ENCODE measurements at places on chromosomes 1 and 21.

GRCh38 chr1:92310185-92310597 lies 11.3 kb downstream of the RPAP2 start:
- peak; percentile 9 for DNase-seq

DNA sequence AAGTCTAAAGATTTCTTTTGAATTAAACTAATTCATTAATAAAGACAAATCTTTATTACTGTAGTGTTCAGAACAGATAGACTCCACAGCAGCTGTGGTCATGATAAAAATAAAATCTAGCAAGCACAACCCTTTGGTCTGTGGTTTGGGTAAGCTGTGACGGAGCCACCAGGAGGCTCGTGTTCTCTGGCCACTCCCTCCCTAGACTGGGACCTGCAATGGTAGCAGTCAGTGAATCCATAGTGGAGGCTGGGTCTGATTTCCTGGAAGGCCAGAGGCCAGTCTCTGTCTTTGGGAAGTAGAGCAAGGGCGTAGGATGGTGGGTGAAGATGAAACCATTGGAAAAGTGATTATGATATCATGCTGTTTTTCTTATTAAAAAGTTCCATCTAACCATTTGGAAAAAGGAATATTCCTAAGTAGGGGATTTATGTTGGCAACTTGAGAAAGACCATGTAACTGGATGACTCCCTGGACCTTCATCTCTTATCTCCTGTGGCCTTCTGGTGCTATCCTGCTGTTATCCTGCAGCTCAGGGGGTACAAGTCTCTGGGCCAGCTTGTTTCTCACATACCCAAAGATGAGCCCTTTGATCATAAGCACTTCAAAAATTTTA lies 39.0 kb downstream of the TENT5C start:
- no peak for DNase-seq

DNA sequence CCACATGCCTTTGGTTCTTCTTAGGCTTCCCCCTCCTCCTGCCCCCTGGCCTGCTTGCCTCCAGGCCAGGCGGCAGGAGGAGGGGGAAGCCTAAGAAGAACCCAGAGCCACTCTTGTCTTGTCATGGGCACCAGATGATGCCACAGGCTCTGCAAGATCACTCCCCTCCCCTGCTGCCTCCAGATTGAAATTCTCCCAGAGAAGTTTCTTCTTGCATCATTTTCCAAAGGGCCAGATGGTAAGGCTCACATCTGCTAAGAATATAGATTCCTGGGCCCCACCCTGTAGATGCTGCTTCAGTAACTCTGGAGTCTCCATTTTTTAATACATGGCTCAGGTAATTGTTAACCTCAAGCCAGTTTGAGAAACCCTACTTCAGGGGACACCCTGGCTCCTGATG lies 60.8 kb downstream of the FAM163A start:
- no peak for DNase-seq

DNA sequence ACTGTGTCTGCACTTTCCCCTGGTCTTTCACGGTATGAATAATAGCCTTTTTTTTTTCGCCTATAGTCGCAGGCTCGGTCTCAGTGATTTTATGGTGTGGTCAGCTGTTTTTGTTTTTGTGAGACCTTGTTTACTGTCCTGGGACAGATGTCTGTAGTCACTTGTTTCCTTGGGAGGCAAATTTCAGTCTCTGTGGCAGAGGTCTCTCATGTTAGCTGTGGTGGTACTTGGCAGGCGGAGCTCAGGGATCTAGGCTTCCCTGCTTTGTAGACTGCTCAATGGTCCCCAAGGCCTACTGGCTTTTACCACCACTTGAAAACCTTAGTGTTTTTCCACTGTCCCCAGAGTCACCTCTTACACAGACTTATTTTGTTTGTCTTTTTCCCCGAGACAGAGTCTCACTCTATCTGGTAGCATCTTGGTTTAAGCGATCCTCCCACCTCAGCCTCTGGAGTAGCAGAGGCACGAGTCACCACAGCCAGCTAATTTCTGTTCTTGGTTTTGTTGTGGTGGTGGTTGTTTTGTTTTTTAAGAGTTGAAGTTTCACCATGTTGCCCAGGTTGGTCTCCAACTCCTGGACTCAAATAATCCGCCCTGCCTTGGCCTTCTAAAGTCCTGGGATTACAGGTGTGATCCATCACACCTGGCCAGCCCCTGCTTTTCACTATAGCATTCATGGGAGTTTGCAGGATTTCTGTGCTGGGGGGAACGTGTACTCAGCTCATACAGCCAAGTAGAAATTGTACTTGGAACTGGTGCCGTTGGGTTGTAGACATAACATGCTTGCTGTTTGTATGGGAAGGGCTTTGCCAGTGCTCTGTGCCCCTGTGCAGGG lies 10.3 kb downstream of the RNU1-2 start:
- no peak for DNase-seq

GRCh38 chr21:31896019-31896418 lies 23.2 kb downstream of the HUNK start:
- no peak for DNase-seq

DNA sequence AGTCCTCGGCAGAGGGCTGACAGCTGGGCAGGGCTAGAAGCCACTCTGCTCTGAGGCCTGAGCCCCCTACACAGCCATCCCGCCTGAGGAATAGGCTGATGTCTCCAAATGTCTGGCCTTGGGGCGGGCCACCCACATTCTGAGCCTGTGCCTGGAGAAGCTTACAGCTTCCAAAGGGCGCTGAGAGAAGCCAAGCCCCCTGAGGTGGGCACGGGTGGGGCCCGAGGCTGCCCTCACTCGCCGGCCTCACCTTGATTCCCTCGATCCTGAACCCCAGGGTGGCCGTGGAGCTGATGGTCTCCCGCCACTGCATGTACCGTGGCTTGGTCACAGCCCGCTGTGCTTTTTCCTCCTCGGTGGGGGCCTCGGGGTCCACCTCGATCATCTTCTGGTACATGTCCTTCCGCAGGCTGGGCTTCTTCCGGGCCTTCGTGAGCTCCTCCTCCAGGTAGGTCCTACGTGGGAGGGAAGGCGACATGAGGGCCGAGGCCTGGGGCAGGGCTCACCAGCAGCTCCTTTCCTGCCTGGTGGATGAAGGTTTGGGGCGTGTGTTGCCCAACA lies 93.2 kb downstream of the STUM start:
- DNase-seq = no peak

DNA sequence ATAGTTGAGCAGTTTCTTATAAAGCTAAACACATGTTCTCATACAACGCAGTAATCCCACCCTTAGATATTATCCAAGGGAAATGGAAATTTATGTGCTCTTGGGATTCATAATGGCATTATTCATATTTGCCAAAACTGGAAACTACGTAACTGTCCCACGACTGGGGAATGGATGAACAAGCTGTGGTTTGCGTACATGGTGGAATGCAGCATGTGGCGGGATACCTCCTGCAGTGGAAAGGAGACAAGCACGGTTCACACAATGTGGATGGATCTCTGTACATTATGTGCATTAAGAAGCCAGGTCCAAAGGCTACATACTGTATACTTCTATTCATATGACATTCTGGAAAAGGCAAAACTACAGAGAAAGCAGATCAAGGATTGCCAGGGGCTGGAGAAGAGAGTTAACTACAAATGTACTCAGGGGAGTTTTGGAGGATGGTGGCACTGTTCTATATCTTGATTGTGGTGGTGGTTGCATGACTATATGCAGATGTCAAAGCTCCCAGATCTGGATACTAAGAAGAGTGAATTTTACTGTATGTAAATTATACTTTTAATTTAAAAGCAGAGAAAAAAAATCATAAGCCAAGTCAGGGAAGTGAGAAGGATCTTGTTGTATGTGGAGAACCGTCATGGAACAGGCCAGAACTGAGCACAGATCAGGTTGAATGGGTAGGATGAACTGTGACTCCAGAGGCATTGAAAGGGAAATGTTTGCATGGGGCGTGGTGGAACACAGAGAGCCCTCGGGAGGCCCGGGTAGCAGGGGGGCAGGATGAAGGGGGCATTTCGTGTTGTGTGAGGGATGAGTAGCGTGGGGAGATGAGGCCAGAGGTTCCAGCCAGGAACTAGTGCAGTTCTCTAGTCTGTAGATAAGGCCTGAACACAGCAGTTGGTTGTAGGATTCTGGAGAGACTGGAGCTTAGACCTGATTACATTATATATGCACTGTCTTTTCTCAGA lies 90.7 kb downstream of the GALNT2 start:
- no peak for DNase-seq

DNA sequence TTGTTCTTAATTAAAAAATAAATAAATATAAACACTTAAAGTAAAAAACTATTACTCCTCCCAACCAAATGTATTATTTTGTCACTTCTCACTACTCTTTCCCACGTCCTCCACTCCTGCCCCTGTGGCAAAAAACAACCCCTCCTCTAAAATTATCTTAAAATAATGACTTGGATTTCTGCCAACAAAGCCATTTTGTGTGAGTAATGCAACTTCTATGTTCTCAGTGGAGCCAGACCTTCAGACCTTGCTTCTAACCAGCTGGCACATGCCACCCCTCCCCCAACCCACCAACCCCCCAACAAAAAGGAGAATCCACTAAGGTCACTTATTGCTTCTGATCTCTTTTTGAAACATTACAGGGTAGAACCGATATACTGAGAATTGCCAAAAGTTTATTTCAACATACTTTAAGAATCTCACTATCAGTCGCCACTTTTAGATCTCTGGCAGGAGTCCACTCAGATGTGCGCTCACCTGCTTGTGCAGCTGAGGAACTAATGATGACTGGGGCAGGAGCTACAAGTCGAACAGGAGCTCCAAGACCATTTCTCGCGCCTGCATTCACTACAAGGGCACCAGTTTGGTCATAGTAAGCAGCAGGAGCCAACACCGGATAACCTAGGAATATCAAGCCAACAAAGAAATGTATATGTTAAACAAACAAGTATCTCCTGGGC lies 58.3 kb upstream of the SDC3 start:
- peak; percentile 88 for DNase-seq
